ENCODE measurements at places on chromosomes 12 and 14. TPM values are rescaled to one million over a fixed set of nuclear protein-coding genes. Genes with fewer than 3 reads are reported as not detected.

The SLC25A21 gene
- total RNA-seq = not detected

The SYNDIG1L gene
- not detected for total RNA-seq

The OR4K1 gene
- total RNA-seq = not detected

The KRT73 gene
- not detected for total RNA-seq

The OASL gene
- total RNA-seq = 0.23 TPM

The STYK1 gene
- total RNA-seq = 0.82 TPM

The KRT83 gene
- not detected for total RNA-seq

The CDCA3 gene
- 0.59 TPM for total RNA-seq
